ENCODE measurements at places on chromosomes 4 and X.

DNA sequence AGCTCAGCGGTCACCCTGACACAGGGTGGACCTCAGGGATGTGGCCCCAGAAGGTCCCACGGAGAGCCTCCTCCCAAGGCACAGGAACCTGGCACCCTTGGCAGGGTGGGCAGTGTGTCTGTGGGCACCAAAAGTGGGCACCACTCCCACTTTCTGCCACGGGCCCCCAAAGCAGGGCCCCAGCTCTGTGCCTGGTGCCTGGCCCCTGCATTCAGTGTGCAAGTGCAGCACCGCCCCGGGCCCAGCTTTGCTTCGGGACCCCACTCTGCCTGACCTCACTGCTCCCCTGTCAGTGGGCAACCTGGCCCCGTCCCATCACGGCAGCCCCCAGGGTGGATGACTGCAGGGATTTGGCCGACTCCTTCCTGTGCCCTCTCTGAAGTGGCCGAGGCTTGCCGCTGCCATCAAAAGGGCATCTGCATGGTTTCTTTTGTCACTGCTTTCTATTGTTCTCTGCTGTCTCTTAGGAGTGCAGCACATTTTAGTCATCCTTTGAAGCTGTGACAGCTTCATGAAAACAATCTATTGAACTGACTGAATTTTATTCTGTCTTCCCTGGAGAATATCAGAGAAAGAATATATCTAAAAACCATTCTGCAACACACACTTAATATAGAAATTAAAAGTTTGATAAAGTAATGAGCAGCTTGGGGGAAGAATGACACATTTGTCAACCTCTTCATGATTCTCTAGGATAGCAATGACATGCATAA, 302.4 kb downstream of the FAM47B start:
- DNase-seq = no peak

DNA sequence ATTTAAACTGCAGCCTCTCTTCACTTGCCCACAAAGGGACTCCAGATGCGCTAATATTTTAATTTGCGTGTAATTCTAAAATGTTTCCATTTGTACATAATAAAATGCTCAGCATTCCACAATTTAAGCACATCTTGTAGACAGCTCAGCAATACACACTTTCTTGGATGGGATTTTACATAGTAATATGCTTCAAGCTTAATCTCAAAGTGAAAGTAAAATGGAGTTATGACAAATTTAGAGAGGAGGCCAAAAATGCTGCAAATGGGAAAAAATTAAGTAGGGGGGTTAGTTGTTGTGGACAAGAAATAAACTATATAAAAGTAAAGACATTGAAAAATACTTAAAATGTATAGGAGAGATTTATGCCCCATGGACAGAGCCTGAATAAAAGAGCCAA, 149.1 kb downstream of the FBXO8 start:
- no peak for DNase-seq

DNA sequence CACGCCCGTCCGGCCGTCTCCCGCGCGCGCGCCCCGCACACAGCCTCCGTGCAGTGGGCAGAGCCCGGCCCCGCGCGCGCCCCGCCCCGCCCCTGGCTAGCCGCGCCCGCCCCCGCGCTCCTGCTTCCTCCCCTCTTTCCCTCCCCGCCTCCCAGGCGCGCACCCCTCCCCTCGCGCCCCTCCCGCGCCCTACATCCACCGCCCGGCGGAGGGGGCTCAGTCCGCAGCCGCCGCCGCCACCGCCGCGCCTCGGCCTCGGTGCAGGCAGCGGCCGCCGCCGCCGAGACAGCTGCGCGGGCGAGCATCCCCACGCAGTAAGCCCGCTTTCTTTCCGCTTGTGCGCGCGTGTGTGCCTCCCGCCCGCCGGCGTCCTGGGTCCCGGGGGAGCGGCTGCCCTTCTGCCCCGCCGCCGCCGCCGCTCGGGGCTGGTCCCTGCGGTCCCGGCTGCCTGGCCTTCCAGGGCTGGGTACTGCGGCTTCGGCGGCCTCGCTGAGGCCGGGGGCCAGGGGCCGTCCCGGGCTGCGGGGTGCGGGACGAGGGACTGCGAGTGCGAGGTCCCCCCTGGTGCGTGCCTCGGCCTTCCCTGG, at the start of gene FHL1:
TSS of gene FHL1 (plus strand) at position 219 of the 587 bp plus-strand sequence.
- peak; percentile 50 for DNase-seq

DNA sequence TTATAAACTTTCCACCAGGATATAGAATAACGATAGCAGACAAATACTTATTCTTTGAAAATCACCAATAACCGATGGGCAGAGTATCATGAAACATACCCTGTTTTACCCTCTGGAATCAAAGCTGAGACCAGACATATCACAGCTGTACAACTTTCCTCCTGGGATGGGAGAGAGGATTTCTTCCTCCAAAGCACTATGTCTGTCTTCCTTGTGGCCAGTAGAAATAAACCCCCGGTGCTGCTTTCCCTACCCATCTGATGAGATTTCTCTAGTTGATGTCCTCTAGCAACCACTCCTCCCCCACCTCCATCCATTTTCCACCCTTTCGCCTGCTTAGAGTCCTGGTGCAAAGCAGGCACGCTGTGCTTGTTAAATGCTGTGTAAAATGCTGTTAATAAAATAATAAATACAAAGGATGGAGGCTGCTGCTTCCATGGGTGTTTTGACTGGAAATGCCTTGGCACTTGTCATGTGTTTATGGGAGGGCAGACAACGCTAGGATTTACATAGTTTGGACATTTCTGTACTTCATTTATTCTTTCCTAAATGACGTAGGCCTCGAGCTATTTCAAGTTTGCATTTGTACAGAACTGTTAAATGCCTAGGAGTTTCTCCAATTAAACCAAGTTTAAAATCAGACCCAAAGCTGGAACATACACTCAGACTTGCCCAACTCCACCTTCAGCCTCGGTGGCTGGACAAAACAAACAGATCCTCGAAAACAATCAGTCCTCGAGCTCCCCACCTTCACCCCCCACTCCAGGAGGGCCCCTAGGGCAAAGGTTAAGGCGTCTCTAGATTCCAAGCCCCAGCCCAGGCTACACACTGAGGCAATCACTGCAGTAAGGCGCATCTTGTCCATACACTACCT, 10.1 kb downstream of the BCOR start:
- DNase-seq = peak; percentile 72

DNA sequence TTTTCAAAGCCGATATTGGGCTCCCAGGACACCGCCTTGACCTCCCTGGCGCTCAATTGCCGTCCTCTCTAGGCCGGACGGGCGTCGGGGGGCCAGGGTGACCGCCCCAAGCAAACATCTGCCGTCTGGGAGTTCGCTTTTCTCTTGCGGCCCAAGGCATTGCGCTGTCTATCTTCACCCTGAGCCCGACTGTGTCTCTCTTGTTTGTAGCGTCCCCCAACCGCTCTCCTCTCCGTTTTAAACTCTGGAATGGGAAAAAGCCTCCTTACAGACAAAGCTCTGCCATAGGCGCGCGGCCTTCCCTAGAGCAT, 551 bp upstream of the ARX start:
- no peak for DNase-seq

- DNase-seq = peak; percentile 25
Measured at GRCh38 chr4:107733431-107733925, 13.4 kb upstream of the PAPSS1 start.

DNA sequence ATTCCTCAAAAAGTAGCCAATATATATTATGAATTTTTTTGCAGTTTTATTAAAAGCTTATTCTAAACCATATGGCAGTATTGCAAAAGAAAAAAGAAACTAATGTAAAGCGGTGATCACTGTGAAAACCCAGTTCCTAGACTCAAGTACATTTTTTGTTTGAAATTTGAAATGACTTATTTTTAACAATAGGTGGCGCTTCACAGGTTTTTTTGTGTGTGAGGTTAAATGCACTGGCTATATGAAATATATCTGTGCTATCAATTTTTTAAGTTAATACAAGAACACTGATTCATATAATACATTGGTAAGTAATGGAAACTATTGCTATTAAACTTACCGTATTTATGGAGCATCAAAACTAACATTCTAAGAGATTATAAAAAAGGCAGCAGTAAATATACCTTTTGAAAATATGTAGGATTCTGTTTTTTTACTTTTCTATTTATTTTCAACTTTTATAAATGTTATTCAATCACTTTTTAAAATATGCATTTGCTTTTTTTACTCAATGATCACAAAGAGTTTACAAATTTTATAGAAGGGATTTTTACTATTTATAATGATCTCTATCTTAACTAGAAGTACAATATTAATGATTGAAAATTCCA, 5.6 kb upstream of the SPRY1 start:
- DNase-seq = no peak

- DNase-seq = no peak
Measured at GRCh38 chr4:85142451-85142850, 176.0 kb upstream of the WDFY3 start.

DNA sequence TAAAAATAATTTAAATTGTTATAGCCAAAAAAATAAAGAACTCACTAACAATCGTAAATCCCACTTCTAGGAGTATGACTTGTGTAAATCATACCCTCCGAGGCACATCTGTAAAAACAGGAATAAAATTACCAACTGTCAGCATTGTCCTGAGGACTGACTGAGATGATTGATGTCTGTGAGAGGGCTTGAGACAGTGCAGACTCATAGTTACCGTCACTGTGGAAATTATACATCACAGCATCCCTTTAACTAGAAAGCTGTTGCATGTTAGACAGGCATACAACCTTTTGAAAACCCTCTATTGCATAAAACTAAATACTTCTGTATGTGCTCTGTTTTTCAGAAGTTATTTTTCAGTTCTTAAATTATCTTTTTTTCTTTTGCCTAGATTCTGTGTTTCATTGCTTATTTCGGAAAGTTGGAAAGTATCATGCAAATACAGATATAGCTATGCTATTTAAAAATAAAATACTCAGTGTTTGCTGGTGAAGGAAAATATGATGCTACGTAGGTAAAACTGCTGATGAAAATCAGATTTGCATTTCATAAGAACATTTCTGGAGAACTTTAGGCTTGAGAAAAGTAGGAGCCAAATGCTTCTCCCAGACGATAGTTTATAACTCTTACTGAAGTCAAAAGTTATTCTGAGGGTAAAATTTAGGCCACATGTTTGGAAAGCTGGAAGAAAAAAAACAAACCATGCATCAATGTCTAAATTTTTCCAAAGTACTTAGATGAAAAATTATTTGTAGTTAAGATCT, 13.6 kb upstream of the RBPJ start:
- DNase-seq = no peak

DNA sequence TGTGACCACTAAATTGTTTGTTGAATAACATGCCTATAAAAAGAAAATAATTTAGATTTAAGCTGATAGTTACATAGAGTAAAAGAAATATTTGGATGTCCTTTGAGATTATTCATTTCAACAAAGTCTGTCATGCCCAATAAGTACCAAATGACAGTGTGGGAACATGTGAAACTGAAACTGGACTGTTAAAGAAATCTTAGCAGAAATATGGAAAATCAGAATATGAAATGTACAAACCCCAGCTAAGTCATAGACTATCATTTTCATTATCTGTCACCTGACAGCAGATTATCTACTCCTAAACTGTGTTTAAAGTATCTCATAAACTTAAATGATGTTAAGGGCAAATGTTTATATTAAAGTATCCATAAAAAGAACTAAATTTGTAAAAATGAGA, 437.8 kb upstream of the FAM241A start:
- DNase-seq = no peak

DNA sequence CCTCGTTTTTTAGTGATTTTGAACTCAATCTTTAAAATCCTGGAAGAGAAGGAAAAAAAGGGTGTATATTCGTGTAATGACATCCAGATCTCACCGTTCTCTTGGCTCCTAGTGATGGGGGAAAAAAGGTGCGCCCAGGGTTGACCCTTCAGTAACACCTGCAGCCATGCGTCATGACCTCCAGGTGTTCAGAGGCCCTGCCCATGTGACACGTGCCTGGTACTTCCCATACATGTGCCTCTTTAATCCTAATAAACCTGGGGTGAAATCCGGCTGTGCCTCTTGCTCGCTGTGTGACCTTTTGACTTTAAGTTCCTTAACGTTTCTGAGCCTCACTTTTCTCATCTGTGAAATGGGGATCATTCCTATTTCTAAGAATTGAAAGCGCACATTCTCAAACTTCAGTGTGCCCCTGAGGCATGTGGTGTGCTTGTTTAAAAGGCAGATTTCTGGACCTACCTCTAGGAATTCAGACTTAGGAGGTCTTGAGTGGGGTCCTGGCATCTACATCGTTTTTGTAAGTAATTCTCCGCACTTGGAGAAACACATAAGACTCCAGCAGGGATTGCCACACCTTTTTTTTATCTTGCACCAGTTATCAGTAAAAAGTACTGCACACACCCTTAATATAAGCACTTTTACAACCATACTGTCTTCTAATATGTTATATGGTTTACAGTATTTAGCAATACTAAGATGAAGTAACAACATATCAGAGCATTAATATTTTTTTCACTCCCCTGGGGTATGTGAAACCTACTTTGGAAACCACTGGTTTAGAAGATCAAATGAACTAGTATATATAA, 90.1 kb downstream of the RELL1 start:
- no peak for DNase-seq

DNA sequence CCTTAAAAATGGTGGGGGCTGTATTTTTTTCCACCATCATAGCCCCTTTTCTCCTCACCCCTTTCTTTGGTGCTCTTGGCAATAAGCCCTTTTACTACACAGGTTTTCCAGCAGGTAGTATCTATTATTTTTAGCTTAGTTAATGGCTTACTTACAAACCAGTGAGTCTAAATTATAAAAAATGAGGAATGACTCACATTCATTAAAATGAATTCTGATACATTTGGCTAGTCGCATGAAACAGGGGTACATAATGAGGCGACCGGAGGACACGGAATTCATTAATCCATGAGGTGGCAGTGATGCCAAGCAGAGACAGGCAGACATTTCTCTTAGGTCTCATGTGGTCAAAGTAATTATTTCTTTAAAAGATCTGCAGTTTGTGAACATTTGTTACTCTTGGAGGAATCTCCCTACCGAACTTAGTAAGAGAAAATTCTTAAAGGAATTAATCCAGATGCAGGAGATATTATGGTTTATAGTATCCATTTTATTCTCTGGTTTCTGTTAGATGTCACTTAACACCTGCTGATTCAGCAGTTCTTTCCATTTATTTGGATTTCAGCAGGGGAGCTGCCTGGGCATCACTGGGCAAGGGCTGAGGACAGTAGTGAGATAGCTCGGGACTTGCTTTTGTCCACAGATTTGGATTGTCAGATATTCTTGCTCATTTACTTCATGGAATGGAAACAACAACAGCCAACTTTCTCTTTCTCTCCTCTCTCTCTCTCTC, 575.0 kb upstream of the NR3C2 start:
- DNase-seq = no peak

GRCh38 chrX:97290199-97290598, 406.5 kb downstream of the RPA4 start:
- DNase-seq = no peak

- DNase-seq = peak; percentile 45
Measured at GRCh38 chr4:169604131-169604900, 8.1 kb downstream of the NEK1 start.

- DNase-seq = no peak
Measured at GRCh38 chr4:27568236-27568951, 707.8 kb downstream of the STIM2 start.

GRCh38 chr4:113880240-113881028, 99.0 kb downstream of the ARSJ start:
- DNase-seq = no peak
